ENCODE measurements at places on chromosomes 2 and 18. TPM values are rescaled to one million over a fixed set of nuclear protein-coding genes. Genes with fewer than 3 reads are reported as not detected.

The ANKRD30BL gene
- not detected for total RNA-seq

The SULT1C4 gene
- total RNA-seq = 15.4 TPM

DNA sequence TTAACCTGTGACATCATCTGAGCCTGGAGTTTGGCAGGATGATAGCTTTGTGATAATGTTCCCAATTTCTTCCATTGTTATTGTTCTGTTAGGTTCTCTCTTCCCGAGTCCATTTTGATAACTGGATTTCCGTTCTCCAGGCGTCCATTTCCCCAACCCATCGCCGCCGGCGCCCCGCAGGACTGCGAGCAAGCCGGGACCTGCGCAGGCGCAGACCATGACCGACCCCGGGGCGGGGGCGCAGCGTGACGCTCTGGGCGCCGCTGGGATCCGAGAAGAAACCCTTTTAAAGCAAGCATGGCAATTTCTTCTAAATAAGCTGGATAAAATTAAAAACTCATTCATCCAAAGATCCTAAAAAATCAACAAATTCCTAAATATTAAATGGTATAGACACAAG is at the start of gene SLC25A52:
SLC25A52 (minus strand) TSS at position 186 of the 400 bp plus-strand sequence. CDS start 219 bp downstream, outside the sequence.
- H3K4me3 ChIP-seq = no peak within 1 kb of the TSS
- H3K27me3 ChIP-seq = no peaks in the 10 kb centered on the region
- H3K27ac ChIP-seq = no peak within 1 kb of the TSS
- DNase-seq = no peak

DNA sequence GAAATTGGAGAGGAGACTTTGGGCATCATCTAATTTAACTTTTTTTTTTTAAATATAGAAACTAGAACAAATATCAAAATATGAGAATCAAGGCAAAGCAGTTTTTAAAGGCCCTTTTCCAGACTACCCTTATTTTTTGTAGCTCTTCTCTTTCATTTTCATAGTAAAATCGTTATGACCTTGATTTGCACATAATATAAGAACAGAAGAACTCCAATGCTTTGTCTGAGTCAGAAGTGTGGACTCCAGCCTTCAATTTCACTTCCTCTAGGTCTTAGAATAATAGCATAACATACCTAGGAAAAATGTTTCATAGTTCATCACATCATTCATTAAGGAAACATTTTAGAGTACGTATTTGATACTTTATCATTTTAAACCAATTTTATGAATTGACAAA is 74.4 kb downstream of the ANKRD12 start:
- no peak for DNase-seq
- peaks cover 6% of the 10 kb centered on the region for H3K4me1 ChIP-seq
- H3K27ac ChIP-seq = no peak overlapping the region
- peaks cover 3% of the 10 kb centered on the region for H3K36me3 ChIP-seq
- H3K27me3 ChIP-seq = no peaks in the 10 kb centered on the region

DNA sequence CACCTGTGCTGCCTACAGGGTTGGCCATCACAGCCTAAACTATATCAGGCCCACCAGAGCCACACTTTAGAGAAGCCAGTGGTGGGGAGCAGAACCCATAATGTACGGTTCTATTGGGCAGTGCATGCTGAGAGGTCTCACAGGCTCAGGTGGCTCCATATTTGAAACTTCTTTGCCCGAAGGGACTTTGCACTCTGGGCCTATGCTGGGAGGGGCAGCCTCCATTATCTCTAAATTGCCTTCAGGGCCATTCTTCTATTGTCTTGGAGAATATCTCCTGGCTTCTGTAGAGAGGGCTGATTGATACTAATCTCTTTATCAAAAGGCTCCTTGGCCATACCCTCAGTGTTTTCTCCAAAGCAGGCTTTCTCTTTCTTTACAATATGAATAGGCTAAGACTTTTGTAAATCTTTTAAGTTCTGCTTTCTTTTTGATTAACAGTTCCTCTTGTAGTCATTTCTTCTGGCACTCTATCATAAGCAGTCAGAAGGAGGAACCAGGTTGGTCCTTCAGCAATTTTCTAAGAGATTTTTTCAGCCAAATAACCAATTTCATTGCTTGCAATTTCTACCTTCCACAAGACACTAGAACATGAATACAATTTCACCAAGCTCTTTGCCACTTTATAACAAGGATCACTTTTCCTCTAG is 44.5 kb downstream of the RPE start:
- no peak for DNase-seq
- no peak overlapping the region for H3K4me3 ChIP-seq
- H3K4me1 ChIP-seq = no peaks in the 10 kb centered on the region

DNA sequence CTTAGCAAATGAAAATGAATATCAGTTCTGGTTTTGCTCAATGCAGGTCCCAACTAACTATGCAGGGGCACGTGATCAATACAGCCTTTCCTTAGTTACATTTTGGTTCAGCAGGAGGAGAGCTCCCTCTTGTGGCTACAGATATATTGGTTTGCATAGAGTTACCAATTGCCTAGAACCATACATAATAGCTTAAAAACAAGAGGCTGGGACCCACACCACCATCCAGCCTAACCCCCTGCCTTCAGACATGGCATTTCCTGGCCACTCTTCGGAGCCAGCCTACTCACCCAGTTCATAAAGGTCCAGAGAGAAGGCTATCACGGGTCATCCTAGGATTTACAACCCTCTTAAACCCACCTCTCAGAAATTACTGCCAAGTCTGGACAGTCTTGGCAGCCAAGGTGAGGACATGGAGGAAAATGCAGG is 10.5 kb downstream of the CCDC93 start:
- no peak overlapping the region for H3K4me3 ChIP-seq
- H3K36me3 ChIP-seq = peaks cover 29% of the 10 kb centered on the region
- H3K27ac ChIP-seq = no peak overlapping the region
- H3K27me3 ChIP-seq = no peaks in the 10 kb centered on the region
- DNase-seq = peak; percentile 42

DNA sequence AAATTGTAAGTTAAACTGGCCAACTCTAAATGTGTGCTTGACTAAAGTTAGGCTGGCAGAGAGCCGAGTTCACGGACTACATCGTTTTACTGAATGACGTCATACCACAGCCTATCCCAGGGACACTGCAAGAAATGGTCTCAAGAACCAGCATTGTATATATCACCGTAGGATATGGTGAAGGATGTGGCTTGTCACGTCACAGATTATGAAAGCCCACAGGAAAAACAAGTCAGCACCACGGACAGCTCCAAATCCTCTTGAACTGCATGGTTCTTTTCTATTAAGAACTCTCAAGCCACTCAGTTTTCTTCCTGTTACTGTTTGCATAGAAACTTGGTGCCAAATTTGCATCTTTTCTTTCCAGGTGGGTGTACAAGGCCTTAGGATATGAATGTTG is 85.1 kb upstream of the ACAA2 start:
- no peak overlapping the region for H3K4me3 ChIP-seq
- peaks cover 7% of the 10 kb centered on the region for H3K36me3 ChIP-seq
- no peak overlapping the region for H3K27ac ChIP-seq

DNA sequence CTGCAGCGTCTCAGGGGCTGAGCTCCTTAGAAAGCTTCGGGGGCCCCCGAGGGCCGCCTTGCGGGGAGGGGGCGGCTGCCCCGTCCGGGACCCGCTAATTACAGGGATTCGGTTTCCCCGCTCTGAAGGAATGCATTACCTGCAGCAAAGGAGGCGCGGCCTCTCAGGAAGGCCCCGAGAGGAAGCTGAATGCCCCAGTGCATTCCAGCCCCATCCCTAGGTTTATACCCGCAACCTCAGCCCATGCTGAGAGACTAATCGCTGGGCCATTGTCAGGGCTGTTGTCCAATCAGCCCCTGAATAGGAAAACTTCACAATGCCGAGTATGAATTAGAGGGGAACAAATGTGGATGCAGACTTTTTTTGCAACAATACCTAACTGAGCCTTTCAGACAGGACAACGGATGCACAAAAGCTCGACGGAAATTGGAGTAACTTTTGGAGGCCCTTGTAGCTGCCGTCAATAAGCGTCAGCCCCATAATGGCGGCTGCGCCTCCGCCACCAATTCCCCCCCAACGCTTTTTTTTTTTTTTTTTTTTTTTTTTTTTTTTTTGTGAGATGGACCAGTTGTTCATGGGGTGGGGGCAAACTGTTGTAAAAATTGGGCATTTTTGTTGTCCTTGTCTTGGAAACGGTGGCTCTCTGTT is 138.6 kb upstream of the SIX3 start:
- no peak for DNase-seq
- no peak overlapping the region for H3K27ac ChIP-seq
- peaks cover 14% of the 10 kb centered on the region for H3K27me3 ChIP-seq
- no peaks in the 10 kb centered on the region for H3K36me3 ChIP-seq

DNA sequence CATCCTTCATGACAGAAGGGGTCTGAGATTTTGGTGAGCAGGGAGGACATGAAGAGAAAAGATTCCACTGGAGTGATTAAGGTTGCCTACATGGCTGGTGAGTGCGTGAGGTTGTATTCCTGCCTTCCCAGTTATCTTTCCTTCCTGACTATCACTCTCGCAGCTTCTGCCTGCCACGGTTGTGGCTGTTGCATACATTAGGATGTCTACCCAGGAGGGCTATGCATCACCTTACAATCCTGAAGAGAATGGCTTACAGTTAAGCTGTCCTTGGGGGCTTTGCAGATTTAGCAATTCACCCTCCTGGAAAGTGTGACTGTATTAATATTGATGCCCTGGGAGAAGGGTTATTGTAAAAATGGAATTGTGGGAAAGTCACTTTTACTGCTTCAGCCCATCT is 571.0 kb downstream of the TSN start:
- no peak overlapping the region for H3K4me3 ChIP-seq
- no peaks in the 10 kb centered on the region for H3K27me3 ChIP-seq

DNA sequence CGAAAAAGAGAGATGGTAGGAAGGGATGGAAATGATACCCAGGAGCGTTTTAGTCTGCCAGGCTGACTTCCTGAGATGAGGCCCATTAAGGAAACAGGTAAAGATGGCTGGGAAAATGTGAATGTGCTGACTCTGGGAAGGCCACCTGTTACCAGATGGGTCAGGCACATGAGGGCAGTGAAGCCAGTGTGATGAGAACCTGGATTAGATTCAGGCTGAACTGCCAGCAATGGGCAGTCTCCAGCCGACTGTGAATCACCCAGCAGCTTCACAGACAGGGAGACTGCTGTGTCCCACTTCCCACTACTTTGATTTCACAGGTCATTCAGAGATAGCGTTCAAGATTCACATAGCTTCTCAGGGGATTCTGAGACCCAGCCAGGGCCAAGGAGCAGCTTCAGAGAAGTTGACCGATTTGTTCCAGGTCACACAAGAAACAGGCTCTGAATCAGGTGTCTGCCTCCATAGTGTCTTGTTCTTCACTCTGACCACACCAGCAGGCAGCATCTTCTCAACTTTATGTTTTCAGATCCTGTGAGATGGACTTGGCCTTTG is 26.4 kb downstream of the CAPN13 start:
- no peak overlapping the region for H3K27ac ChIP-seq
- no peaks in the 10 kb centered on the region for H3K4me1 ChIP-seq
- no peak for DNase-seq

- no peaks in the 10 kb centered on the region for H3K36me3 ChIP-seq
- H3K27me3 ChIP-seq = no peaks in the 10 kb centered on the region
- H3K27ac ChIP-seq = no peak overlapping the region
- H3K4me3 ChIP-seq = no peak overlapping the region
- peak; percentile 76 for DNase-seq
Observed at GRCh38 chr2:218820746-218821369, 10.7 kb downstream of the PRKAG3 start.

DNA sequence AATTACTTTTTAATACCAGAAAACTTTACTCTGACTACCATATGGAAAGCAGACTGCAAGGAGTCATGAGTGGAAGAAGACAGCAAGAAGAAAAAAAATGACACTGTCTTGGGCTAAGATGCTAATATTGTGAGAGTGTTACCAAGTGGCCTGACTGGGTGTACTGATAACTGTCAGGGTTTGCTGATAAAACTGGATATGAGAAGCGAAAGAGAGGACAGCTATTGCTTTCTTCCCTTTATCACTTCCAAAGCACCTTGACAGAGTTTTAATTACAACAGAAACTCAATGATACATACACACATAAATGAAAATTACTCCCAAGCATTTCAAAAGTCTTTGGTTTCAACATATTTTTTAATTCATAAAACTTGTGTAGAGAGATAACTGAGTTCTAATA is 368.5 kb downstream of the ZEB2 start:
- H3K4me1 ChIP-seq = no peaks in the 10 kb centered on the region
- H3K27ac ChIP-seq = no peak overlapping the region
- H3K27me3 ChIP-seq = no peaks in the 10 kb centered on the region

GRCh38 chr2:177327009-177327408 is 62.5 kb upstream of the NFE2L2 start:
- H3K4me3 ChIP-seq = no peak overlapping the region
- DNase-seq = no peak
- H3K36me3 ChIP-seq = no peaks in the 10 kb centered on the region

Data from upper lobe of left lung (tissue), 6 donors.